AG08396 (cell line): ENCODE measurements at places on chromosomes 6 and 20.

DNA sequence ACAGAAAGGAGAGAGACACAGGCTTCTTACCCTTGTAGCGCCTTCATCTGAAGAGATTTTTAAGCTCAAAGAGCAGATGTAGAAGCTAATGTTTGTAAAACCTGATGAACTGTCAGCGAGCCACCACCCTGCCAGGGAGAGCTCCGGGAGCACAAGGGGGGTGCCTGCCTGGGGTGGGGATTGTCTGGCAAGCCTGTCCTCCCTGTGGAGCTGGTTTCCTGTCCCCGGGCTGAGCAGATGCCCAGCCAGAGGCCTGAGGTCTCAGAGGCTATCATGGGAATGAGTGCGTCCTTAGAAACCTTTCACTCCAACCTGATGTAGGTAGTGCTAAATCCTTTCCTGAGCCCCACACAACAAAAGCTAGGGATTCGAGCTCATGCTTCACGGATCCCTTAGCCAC, 41.9 kb upstream of the NR2E1 start:
- no peak for DNase-seq

- DNase-seq, result peak; percentile 78
Observed at GRCh38 chr20:47150403-47151152, 205.9 kb downstream of the ZMYND8 start.

GRCh38 chr20:4190792-4191519, 175.6 kb upstream of the RNF24 start:
- no peak for DNase-seq

DNA sequence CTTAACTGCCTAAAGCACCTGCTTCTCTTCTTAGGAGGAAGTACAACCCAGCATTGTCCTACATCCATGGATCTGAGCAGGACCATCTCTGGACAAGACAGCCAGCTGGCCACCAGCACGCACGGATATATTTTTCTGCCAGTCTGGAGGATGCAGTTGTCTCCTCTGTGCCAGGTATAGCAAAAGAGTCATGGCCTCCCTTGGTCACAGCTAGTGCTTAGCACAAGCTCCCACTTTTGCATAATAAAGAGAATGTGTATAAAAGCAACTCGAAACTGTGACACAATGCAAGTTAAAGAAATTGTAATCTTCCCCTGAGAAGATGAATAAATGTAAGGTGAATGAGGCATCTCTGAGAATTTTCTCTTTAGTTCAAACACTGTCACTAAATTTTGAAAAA, 267.8 kb upstream of the MANEA start:
- DNase-seq, result no peak

- DNase-seq, result no peak
Observed at GRCh38 chr6:85476532-85476931, 26.6 kb downstream of the NT5E start.
